Germinal center (tissue), 1 donor: ENCODE measurements at places on chromosomes 13 and 19.
A peak's percentile ranks its signal among the peaks of the same experiment; 100 is the strongest.

DNA sequence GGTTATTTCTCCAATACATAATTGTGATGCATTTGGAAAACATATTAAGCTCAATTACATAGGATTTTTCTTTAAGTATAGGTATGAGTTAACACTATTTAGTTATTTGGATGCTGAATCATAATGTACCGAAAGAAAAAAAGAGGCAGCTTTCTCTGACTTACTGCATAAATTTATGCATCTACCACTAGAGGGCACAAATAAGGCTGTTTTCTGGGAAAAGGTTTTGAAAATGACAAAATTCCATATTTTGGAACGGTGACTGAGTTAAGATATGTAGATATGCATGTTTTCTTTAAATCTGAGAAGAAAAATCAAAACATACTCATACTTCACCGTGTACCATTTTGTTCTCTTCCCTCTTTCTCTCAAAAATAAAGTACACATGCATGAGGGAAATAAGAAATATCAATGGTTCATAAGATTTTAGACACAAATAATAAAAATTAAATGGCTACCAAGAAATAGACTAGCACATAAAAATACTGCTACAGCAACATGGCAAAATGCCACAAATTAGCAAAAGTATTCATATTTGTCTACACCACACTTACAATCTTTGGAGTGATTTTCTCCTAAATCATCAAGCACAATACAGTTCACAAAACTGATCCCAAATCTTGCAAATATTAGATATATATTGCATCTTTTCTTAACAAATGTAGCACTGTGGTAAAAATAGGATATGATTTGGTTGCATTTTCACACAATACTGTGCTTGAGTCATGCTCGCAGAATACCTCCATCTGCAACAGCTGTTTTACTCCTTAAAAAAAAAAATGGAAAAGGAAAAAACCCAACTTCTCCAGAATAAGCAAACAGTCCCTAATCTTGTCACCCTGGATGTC, 260.0 kb downstream of the FGF14 start:
- no peak for DNase-seq

- no peak for DNase-seq
Measured at GRCh38 chr19:55681131-55682092, 6.4 kb downstream of the EPN1 start.

DNA sequence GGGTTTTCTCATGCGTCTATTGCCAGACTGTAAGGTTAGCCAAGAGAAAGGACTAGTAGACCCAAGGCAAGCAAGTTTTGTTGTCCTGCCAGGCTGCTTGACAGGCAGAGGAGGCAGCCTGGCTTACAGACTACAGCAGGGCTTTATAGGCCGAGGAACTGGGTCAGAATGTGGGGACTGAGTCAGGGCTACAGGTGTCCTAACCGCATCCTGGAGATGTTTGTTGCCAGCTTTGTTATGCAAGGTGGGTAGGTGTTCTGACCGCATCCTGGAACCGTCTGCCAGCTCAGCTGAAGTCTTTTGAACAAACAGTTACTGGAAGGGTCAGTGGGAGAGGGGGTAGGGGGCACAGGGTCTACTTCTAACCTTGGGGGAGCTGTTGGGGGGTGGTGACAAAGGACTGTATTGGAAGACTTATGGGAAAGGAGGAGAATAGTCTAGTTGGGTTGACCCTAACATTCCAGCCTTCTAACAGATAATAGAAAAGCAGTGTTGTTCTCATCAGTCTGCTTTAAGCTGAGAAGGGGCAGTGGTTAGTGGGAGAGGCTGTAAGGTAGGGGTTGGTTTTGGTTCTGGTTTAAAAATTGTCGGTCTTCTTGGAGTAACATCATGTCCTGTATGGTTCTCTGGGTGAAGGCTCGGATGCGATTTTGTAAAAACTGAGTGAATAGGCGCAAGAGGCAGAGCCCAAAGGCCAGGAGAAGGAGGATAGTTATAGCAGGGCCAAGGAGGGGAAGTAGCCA, 913.8 kb upstream of the SLITRK5 start:
- no peak for DNase-seq

DNA sequence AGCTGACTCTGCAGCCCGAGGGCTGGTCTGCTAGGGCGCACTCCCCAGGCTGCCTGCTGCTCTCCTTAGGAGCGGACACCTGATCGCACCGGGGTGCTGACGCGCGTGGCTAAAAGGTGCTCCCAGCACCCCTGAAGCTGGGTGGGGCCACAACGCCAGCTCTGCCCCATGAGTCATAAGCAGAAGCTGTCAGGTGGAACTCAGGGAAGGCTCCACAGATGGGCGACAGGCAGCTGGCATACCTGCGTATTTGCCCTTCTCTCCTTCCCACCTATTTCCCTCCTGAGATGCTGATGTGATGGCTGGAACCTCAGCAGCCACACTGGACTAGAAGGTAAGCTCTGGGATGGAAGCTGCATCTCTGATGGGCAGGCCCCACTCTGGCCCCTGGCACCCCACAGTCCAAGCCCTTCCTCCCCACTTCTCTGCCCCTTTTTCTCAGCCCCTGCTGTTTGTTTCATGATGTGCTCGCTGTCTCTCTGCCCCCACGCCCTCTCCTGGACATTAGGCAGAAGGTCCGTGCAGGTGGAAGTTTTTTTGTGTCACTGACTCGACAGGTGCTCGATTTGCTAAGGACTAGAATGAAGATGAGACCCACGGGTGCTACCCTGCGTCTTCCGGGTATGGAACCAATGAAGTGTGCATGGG, 30.3 kb upstream of the CACTIN start:
- no peak for DNase-seq

GRCh38 chr19:10135551-10136334, 16.0 kb upstream of the EIF3G start:
- no peak for DNase-seq

DNA sequence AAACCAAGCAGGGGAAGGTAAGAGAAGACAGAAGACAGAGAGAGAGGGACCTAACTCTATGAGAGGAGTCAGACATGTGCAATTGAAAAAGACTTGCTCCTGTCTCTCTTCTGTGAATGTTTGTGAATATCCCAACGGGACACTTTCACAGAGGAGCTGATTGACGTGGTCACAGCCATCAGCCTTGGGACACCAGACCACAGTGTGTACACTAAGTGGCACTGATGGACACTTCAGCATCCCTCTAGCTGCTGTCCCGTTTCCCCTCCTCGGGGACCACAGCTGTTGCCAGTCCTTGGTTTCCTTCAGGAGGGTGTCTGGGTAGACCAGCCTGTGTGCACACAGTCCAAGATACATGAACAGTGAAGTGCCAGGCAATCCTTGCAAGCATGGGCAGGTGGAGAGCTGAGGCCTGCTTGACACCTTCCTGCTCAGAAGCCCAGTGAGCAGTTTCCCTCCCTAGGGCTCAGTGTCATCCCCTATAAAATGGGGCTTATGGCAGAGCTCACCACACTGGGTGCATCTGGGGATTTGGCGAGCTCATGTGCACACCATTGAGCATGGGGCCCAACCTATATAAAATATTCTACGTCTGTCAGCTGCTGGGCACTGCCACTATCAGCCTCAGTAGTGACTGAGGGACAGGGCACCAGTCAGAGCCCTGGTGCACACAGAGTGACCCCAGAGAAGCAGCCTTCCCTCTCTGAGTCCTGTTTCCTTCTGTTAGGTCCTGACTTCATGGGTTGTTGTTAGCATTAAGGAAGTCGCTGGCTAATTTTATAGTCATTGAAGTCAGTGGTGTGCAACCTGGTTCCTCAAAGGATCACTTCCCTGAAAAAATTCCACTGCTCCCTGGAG, 4.3 kb upstream of the USF2 start:
- DNase-seq, result no peak

DNA sequence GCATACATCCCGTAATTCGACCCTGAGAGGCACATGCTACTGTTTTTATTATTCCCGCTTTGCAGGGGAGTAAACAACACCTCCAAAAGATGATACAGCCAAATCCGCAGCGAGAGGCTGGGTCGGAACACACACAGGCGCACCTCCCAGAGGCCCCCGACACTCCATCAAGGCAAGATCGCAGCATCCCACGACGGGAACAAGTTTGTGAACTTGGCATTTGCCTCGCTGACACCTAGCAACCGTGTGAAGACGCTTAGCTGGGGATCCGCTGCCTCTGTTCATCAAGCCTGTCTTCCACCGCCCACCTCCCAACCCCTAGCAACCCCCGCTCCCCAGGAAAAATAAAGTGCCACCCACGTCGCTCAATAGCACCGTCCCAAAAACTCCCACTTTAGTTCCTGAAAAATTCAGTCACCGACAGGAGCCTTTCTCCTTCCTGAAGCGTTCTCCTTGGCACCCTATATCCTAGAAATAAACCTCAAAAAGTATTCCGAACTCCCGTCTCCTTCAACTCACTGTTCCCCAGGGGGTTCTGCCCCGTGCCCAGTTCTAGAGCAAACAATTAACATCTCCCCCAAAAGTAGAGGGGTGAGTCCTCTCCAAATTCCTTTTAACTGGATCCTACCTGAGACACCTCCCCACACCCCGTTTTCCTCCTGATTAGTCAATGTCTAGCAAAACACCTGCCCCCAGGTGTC, 1.7 kb downstream of the GNG7 start:
- DNase-seq, result no peak

- no peak for DNase-seq
Measured at GRCh38 chr13:99055281-99055680, 77.4 kb upstream of the DOCK9 start.

DNA sequence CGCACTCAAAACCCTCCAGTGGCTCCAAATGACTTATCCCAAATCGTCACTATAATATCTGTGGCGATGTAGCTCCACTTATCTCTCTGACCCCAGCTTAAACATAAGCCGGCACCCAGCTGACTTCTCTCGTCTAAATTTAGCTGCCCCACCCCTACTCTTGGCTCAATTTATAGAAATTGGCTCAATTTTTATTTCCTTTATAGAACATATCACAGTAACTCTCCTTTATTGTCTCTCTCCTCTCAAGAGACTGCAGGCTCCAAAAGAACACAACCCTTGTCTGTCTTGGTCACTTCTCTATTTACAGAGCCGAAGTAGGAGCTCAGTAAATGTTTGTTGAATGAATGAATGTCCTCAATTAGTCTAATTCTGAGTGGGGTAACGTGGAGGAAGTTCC, 805 bp downstream of the ZNF784 start:
- DNase-seq, result no peak

DNA sequence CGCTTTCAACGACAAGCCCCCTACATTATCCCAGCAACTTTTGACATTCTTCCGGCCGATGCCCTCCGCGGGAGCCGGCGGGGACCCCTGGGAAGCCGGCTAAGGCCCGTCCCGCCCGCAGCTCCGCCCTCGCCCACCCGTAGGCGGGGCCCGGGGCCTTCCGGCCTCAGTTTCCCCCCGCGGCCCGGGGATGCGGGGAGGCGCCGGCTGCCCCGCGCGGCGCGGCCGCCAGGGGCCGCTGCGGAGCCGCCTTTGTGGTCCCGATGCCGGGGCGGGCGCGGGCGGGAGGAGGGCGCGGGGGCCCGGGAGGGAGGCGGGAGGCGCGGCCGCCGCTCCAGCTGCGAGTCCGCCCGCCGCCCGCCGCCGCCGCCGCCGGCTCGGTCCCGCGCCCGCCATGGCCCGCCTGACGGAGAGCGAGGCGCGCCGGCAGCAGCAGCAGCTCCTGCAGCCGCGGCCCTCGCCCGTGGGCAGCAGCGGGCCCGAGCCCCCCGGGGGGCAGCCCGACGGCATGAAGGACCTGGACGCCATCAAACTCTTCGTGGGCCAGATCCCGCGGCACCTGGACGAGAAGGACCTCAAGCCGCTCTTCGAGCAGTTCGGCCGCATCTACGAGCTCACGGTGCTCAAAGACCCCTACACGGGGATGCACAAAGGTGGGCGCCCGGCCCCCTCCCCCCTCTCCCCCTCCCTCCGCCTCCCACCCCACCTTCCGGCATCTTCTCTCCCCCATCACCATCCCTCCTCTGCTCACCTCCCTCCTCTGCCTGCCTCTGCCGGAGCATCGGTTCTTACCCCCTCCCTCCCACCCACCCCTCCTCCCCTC, at the start of gene CELF5:
TSS of gene CELF5 (plus strand) at position 316 of the 823 bp plus-strand sequence. CDS start at position 395, 79 bp downstream.
- peak; percentile 81 for DNase-seq
